Fibroblast of skin of right biceps (primary cell): ENCODE measurements at places on chromosomes 2 and 18.

GRCh38 chr2:197327073-197327471 is 16.5 kb upstream of the ANKRD44 start:
- DNase-seq: no peak

GRCh38 chr2:21543630-21544029 is 419.9 kb downstream of the TDRD15 start:
- DNase-seq: no peak

- no peak for DNase-seq
Observed at GRCh38 chr2:232238108-232238507, 140.4 kb upstream of the ALPP start.

DNA sequence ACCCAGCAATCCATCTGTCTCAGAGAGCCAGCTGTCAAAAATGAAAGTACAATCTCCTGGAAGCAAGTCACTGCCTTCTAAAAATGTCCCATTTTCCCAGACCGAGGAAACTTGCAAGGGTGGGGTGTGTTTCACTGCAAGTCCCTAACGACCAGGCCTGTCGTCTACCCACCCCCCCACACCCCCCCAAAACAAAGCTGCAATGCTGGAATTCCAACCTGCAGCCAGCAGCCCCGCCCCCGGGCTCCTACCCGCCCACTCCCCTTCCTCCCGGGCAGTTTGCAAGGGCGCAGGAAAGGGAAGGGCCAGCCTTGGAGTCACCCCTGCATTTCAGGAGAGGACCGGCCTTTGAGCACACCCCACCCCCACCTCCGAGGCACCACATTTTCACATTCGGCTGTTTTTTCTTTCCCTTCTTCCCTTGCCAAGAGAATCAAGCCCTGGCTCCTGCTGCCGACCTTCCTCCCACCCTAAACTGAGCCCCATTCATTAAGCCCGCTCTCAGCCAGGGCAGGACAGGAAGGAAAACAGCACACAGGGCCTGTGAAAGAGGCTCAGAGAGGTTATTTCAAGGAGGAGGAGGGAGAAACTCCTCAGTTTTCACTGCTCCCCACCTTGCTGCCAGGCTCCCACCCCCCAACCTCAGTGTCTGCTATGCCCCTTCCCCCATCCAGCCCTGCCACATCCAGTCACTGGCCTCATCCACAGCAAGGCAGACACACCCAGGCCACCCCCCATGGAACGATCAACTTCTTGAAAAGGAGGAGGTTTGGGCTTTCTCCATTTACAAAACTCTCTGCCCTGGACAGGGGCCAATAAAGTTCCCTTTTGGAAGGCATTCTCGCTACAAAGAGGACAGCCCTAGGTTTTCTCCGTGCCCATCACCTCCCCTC is 11.3 kb downstream of the SMAD7 start:
- DNase-seq: peak; percentile 62

GRCh38 chr2:58073751-58074150 is 27.1 kb downstream of the VRK2 start:
- no peak for DNase-seq

- DNase-seq: no peak
Observed at GRCh38 chr2:196187898-196188458, 16.6 kb upstream of the STK17B start.

DNA sequence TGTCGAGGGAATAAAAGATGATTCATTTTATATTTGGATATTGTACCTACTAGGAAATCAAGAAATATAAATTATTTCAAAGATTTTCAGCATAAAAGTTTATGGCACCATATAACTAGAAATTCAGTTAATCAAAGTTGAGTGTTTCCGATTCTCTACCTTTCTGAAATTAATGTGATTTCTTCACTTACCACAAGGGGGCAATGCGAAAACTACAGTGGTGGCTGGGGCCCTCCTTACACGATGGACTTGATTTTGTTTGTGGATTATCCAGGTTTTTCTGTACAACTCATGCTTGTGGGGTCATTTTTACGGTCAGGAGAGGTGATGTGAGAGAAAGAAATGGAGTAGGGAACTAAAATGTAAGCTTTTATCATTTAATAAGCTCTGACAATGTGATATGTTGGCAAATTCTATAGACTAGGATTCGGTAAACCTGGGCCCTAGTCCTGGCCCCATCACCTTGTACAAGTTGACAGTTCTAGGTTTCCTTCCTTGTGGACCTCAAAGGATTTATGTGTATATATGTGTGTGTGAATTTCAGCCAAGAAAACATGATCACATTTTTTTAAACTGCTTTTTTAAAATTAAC is 47.6 kb downstream of the G6PC2 start:
- DNase-seq: no peak

- peak; percentile 95 for DNase-seq
Observed at GRCh38 chr18:8615397-8616027, 6.3 kb downstream of the RAB12 start.
